ENCODE measurements at places on chromosomes 16 and 17.
A peak's percentile ranks its signal among the peaks of the same experiment; 100 is the strongest.

GRCh38 chr17:63961355-63962212 lies 11.1 kb downstream of the SCN4A start:
- peak; percentile 58 for DNase-seq

DNA sequence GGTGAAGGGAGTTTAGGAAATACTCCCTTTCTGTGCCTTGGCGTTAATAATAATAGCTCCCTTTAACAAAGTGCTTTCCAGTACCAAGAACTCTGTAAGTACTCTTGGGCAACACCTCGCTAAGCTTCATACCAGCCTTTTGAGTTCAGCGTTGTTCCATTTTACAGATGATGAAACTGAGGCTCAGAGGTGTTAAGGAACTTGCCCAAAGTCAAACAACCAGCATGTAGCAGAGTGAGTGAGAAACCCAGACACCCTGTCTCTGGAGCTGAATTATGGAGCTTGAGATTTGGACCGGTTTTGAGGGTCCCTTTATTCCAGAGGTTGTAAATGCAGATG lies 607 bp downstream of the KATNIP start:
- DNase-seq: no peak

DNA sequence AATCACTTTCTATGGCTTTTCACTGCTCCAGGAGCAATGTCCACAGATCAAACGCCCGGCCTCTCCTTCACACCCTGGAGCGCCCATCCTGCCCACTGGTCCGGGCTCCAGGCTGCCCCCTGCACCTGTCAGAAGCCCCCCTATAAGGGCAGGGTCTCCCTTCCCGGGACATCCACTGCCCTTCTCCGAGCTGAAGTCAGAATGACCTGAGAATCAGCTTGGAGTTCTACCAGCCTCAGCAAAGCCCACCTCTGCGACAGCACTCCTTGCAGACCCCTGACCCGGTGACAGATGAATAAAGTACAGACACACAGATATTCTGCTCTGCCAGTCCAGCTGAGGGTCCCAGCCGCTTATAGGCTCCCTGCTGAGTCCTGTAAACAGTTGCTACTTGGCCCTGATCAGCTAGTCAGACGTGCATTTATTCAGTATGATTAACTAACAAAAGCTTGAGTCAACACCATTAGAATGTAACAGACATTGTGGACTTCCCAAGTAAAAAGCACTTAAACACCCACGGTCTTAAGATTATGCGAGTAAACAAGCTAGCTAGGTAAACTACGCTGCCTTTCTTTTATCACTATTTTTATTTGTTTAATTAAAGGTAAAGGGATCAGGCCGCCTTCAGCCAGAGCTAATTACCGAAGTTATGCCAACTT lies 4.8 kb downstream of the SLC7A5 start:
- no peak for DNase-seq

GRCh38 chr17:5973410-5973809 lies 96.8 kb upstream of the WSCD1 start:
- no peak for DNase-seq

GRCh38 chr17:77148077-77148939 lies 7.5 kb downstream of the SEC14L1 start:
- DNase-seq: no peak

GRCh38 chr17:30031214-30031869 lies 85.3 kb upstream of the NSRP1 start:
- DNase-seq: no peak

DNA sequence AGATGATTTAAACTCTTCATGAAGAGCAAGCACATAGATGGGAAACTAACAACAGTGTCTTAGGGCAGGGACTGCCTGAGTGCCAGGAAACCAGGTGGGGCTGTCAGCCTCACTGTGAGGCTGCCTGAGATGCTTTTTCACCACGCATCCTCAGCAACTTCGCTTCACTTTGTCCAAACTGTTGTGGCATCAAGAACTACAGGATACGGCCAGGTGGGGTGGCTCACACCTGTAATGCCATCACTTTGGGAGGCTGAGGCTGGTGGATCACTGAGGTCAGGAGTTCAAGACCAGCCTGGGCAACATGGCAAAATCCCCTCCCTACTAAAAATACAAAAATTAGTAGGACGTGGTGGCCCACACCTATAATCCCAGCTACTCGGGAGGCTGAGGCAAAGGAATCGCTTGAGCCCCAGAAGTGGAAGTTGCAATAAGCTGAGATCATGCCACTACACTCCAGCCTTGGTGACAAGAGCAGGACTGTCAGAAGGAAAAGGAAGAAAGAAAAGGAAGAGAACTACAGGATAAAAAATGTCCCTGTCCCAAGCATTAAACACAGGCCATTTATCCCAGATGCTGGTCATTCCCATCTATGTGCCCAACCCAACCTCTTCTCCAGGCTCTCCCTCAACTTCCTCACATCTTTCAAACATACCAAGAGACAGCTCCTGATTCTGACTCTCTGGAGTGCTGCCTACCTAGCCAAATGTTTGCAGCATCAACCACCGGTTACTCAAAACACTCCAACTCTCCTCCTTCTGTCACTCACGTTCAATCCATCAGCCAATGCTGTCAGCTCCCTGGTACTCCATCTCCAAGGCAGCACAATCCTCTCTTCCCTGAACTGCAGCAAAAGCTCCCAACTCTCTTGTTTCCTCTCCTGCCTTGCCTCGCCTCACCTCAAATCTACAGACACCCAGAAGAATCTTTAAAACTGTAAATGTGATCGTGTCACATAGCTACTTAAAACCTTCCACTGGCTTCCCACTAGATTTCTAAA lies 1.6 kb downstream of the EIF4A3 start:
- DNase-seq: no peak

GRCh38 chr16:78813661-78814311 lies 714.3 kb downstream of the WWOX start:
- DNase-seq: no peak

GRCh38 chr16:24508614-24509013 lies 30.8 kb upstream of the RBBP6 start:
- DNase-seq: peak; percentile 65

GRCh38 chr16:52149003-52149402 lies 397.9 kb downstream of the TOX3 start:
- DNase-seq: no peak

DNA sequence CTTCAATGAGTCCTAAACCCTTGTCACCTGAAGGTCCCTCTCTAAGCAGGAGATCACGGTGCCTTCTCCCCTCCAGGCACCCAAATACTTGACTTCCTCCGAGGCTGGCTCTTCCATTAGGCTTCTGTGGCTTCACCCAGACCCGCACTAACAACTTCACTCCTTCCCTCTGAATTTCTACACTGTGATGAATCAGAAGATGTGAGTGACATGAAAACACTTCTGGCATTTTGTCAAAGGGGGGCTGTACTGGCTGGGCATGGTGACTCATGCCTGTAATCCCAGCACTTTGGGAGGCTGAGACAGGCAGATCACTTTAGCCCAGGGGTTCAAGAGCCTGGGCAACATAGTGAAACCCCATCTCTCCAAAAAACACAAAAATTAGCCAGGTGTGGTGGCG lies 72.6 kb upstream of the CNEP1R1 start:
- DNase-seq: no peak

- no peak for DNase-seq
Observed at GRCh38 chr16:25189305-25189704, 27.4 kb upstream of the AQP8 start.

GRCh38 chr16:2784358-2785100 lies 2.8 kb downstream of the PRSS33 start:
- DNase-seq: no peak

- DNase-seq: peak; percentile 23
Observed at GRCh38 chr16:48383877-48384519, 1.2 kb downstream of the SIAH1 start.

- DNase-seq: no peak
Observed at GRCh38 chr17:59094861-59095530, 11.7 kb downstream of the TRIM37 start.

GRCh38 chr17:8889458-8890210 lies 22.2 kb upstream of the PIK3R6 start:
- no peak for DNase-seq

DNA sequence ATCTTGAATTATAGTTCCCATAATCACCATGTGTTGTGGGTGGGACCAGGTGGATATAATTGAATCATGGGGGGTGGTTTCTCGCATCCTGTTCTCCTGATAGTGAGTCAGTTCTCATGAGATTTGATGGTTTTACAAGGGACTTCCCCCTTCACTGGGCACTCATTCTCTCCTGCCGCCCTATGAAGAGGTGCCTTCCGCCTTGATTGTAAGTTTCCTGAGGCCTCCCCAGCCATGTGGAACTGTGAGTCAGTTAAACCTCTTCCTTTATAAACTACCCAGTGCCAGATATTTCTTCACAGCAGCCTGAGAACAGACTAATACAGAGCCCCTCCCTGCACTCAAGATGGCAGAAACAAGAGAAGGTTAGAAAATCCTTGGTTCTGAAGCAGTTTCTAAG lies 26.4 kb downstream of the LDAF1 start:
- no peak for DNase-seq

DNA sequence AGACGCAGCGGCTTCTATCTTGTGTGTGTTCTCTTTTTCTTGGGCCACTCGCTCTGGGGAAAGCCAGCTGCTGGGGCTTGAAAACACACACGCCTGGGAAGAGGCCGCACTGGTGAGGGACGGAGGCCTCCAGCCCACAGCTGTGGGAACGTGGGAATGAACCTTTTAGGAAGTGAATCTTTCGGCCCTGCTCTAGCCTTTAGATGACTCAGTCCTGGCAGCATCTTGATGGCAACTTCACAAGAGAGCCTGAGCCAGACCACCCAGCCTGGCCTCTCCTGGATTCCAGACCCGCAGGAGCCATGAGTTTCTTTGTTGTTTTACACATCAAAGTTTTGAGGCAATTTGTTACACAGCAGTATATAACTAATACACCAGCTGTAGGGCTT lies 2.2 kb upstream of the PDPK1 start:
- DNase-seq: no peak

DNA sequence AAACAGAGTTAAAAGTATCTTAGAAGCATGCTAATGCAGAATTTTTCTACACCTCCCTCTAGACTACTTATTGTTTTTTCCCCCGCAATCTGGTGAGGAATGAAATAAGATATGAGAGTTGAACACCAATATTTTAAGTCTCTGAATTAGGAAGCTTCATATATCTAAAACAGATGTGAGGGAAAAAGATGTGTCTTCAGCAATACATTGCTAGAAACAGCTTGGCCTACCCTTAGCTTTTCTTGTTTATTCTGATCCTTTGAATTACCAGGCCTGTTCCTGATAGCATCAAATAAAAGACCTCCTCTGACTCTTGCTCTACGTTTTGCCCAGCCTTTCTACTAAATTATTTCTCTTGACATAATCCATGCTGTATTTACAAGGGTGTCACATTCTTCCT lies 221.8 kb downstream of the CDH11 start:
- no peak for DNase-seq

DNA sequence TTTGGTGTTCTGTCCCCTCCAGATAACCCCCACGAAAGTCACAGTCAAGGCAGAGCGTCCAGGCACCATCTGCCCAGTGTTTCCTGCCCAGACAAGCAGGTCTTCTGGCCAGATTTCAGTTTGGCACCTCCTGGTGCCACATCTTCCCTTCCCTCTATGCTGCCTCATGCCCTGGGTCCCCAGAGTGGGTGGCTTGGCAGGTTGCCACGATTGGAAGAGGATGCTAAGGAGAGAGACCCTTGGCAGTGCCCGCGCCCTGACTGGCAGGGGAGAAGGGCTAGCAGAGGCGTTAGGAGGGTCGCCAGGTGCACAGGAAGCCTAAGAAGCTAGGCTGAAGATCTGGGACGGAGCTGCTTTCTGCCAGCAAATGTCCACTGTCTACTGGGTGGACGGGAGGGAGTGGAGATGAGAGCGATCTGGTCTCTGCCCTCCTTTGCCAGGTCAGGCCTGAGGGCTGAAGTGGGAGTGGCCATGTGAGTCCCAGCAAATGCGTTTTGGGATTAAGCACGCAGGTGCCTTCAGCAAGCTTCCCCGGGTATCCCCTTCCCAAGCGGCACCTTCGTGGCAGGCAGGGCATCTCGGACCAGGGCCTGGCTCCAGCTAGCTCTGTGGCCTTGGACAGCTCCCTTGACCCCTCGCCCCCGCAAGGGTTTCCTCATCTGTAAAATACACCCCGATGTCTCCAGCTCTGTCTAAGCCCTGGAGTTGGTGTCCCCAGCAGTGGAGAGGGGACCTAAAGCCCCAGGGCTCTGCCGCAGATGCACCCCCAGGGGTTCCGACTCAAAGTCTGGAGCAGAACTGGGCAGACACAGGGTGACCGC lies 13.4 kb upstream of the CD300A start:
- DNase-seq: peak; percentile 45

DNA sequence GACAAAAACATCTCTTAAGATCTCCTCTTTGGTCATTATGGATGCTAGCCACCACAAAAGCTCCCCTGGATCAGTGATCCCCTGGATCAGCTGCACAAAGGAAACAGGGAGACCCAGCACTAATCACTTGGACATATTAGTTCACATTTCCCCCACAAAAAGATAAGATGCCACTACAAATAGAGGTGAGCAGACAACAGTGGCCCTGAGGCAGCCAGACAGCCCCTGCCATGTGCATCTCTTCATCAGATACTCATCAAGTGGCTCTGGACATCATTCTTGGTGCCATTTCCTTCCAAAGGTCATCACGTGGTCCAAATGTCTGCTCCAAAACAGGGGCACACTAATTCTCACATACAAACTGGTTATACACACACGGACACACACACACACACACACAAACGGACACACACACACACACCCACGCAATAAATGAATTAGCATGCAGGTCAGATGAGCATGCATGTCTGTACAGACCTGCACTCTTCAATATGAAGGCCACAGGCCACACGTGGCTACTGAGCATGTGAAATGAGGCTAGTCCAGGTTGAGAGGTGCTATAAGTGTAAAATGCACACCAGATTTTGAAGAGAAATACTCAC lies 4.1 kb downstream of the USP36 start:
- DNase-seq: no peak

DNA sequence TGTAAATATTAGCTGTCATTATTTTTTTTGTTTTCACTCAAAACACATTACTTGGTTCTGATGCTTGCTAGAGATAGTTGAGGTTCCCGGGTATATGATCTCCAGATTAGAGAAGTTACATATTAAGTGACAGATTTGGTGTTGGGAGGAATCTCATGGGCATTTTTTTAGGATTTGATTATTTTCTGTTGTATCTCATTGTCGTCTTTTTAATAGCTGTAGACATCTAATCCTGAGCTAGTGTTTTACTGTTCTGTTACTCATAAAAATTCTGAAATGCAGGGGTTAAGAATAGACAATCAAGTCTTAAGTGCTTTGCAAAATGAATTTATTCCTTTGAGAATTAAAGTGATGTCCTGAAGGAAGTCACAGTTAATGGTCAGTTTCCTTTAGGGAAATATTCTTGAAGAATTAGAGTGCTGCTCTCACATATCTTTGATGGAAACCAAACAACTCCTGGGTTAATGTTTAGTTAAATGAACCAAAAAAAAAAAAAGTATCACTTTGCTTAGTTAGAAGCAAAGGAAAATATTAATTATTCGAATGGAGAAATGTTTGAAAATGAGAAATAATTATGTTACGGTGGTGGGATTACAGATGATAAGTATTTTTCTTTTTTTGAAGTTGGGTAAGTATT lies 251.7 kb upstream of the CACNG5 start:
- no peak for DNase-seq

DNA sequence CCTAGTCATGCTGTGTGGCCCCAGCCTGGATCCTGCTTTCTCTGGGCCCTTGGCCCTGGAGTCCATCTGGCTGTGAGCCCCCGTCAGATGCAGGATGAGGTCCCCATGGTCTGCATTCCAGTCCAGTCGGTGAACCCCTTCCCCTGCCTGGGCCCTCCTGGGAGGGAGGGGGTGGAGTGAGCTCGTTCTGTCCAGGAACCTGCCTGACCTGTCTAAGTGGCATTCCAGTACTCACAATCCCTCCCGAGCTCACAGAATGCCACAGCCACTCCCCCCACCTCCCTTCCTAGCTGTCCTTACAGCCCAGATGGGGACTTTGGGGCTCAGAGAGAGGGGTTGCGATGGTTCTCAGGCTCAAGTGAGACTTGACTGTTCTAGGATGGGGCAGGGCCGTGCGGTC lies 15.5 kb downstream of the SPNS2 start:
- DNase-seq: no peak

Data from NCI-H82 (cell line).